ENCODE measurements at places on chromosomes 2 and 18. TPM values are rescaled to one million over a fixed set of nuclear protein-coding genes. Genes with fewer than 3 reads are reported as not detected.

GRCh38 chr2:206430452-206430851, 12.9 kb upstream of the ADAM23 start:
- no peak for DNase-seq

- no peak for DNase-seq
Measured at GRCh38 chr2:121736140-121736461, 574 bp downstream of the NIFK start.

- no peak for DNase-seq
Measured at GRCh38 chr2:138874251-138874650, 94.1 kb upstream of the NXPH2 start.

DNA sequence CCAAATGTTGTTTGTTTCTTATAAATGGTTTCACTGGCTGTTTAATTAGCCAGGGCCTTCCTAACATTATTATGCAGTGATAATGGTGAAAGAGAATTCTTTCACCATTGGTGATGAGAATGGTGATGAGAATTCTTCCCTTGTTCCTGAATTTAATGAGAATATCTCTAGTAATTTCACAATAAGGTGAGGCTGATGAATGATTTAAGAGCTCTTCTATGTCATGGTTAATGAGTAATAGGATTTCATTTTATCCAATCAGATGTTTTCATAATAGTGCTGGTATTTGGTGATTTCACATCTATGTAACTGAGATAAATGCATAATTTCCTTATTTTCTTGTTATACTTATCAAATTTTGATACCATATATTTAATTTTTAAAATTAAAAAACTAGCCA, 535.7 kb upstream of the ZEB2 start:
- DNase-seq = no peak

Gene DNAH6
- total RNA-seq = 0.31 TPM

Gene DCC
- 1.4 TPM for total RNA-seq
